ENCODE measurements at places on chromosomes 16 and 17.
A peak's percentile ranks its signal among the peaks of the same experiment; 100 is the strongest.

DNA sequence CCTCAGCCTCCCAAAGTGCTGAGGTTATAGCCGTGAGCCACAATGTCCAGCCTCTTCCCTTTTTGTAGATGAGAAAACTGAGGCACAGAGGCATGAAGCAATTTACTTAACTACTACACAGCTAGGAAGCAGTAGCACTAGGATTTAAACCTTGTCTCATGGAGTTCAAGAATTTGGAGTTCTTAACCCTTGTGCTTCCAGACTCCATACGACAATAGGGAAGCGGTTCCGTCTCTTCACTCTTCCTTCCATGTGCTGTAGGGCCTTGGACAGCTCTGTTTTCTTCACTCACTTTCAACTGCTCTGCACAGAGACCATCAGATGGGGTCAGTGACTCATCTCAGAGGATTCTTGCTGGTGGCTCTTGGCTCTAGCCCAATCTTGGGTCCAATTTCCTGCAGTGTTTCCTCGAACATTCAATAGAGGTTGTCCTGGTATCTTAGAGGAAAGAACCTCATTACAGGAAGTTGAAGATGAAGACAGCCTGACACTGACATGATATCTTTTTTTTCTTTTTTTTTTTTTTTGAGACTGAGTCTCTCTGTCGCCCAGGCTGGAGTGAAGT lies 19.3 kb downstream of the ITGAL start:
- no peak for DNase-seq

DNA sequence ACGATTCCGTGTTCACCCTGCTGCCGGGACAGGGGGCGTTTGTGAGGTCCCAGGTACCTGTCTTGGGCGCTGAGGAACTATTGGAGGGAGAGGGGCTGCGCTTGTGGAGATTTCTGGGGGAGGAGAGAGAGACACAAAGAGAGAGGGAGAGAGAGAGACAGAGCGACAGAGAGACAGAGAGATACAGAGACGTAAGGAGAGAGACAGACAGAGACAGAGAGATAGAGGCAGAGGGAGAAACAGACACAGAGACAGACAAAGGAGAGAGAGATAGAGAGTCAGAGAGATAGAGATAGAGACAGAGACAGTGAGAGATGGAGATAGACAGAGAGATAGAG lies 24.5 kb upstream of the ITGAX start:
- no peak for DNase-seq

GRCh38 chr16:23298290-23298915 lies 3.7 kb upstream of the SCNN1B start:
- DNase-seq: no peak

GRCh38 chr16:4402439-4403132 lies 13.8 kb downstream of the CORO7 start:
- DNase-seq: peak; percentile 82

GRCh38 chr17:70314096-70314495 lies 144.8 kb downstream of the KCNJ2 start:
- no peak for DNase-seq

- no peak for DNase-seq
Measured at GRCh38 chr16:48932216-48932855, 322.4 kb upstream of the N4BP1 start.

DNA sequence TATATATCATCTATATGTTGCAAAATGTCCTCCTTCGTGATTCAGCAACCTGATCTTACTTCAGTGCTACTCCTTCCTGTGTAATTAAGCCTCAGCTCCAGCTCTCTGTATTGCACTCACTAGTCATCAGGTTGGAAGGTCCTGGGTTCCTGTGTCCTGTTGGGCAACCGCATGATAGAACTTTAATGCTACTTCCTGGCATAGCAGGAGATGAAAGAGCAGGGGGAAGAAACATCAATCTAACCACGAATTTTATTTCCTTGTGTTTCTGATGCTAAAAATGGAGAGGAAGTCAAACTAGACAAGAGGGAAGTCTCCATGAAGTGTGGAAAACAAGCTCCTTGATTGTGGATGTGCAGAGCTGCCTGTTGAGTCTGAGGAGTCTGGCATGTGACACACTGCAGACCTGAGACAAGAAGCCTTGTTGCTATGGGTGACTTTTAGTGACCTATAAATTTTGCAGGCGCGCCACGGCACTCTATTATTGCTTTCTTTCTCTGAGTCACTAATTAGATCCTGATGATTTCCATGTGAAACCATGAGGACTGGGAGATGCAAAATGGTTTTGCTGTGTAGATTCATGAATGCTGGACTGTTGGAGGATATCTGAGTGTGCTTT lies 25.6 kb downstream of the IGSF6 start:
- no peak for DNase-seq

- peak; percentile 48 for DNase-seq
Measured at GRCh38 chr16:78664811-78665772, 565.6 kb downstream of the WWOX start.

GRCh38 chr16:88993946-88994600 lies 17.1 kb upstream of the CBFA2T3 start:
- DNase-seq: no peak

- no peak for DNase-seq
Measured at GRCh38 chr16:84278333-84278732, 16.3 kb upstream of the WFDC1 start.

- DNase-seq: no peak
Measured at GRCh38 chr16:861446-861845, 60.9 kb upstream of the GNG13 start.

- DNase-seq: no peak
Measured at GRCh38 chr16:57427824-57428223, 19.4 kb downstream of the CIAPIN1 start.

- DNase-seq: peak; percentile 57
Measured at GRCh38 chr17:44350733-44351226, 5.7 kb downstream of the GRN start.
